ENCODE measurements at places on chromosomes 12 and 14. TPM values are rescaled to one million over a fixed set of nuclear protein-coding genes. Genes with fewer than 3 reads are reported as not detected.

MANSC4 gene
- not detected for total RNA-seq

CPNE6 gene
- not detected for total RNA-seq

GRCh38 chr14:36998686-36999085 lies 173.7 kb downstream of the SLC25A21 start:
- no peak for DNase-seq

GRCh38 chr12:25771041-25771440 lies 187.4 kb upstream of the RASSF8 start:
- no peak for DNase-seq

GRCh38 chr14:99560922-99561683 lies 42.9 kb downstream of the CCDC85C start:
- DNase-seq: no peak

All from lung microvascular endothelial cell (primary cell).